NCI-H2081 treated with DMSO at 0.1 percent for 48 hours (cell line): ENCODE measurements at places on chromosomes 6 and 20.

GRCh38 chr6:56381801-56382251 lies 134.4 kb upstream of the COL21A1 start:
- DNase-seq = no peak

DNA sequence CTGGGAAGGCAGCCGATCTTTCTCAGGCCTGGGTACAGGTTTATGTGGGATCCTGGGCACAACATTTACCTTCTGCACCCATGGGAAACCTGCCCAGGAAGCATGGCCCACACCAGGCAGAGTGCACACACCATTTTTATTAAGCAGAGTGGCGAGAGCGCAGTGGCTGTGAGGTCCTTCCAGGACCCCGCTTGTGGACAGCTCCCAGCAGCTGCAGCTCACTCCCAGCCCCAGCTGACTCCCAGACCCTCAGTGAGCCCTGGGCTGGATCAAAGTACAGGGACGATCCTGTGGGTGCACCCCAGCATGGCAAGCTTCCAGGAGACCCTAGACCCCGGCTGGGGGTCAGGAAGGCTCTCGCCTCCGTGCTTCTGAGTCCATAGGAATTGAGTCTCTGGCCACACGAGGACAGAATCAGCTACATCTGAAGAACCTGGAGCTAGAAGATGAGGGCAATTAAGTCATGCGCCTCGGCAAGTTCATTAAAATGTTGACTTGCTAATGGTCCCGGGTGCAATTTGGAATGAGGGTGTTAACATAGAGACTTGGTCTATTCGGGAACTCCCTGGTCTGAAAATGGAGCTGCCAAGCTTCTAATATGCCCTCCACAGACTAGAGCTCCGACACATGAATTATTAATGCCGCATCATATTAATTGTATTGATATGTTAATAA lies 65.4 kb upstream of the SLCO4A1 start:
- DNase-seq = no peak

GRCh38 chr6:132063204-132063603 lies 112.0 kb upstream of the CCN2 start:
- no peak for DNase-seq

DNA sequence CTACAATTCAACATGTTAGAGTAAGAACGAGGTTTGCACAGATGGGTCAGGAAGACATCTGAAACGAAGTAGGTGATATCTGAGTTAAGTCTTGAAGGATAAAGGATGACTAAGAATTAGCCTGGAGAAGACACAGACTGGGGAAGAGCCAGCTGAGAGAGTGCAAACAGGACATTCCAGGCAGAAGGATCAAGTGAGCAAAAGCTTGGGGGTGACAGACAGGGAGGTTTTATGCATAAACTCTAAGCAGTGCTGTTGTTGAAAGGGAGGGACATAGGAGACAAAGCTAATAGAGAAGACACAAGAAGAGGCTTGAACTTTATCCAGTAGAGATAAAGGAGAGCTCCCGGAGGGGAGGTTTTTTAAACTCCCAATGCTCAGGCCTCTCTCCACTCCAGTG lies 15.0 kb upstream of the ETV7 start:
- DNase-seq = no peak

DNA sequence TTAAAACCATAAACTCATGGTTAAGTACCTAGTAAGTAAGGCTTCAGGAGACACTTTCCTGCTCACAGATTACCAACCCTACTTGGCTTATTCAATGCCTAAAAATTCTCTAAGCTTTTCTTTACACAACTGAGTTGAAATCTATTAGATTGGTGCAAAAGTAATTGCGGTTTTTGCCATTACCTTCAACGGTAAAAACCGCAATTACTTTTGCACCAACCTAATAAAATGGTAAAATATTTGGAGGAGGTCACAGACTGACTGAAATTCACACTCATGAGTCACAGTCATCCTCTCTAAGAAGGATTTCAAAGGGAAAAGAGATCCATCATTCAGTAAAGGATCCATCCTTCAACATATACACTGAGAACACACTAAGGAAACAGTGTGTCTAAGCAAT lies 25.9 kb downstream of the PKHD1 start:
- no peak for DNase-seq
